T-helper 1 cell (primary cell): ENCODE measurements at places on chromosomes 13 and 19.

DNA sequence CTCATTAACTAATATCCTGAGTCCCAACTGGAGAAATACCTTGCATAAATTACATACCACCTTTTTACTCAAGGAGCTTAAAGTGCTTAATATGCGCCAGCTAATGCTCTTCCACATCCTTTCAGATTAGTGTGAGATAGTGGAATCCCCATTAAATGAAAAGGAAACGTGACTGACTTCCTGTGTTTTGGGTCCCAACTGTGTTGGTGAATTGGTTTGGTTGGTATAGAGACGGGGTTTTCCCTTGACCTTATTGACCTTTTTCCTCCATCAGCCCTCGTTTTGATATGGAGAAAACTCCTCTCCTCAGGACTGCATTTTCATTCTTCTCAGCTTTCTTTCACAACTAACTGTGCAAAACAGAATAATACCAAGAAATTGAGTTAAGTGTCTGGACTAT is 163.5 kb downstream of the PAN3 start:
- no peak for DNase-seq

DNA sequence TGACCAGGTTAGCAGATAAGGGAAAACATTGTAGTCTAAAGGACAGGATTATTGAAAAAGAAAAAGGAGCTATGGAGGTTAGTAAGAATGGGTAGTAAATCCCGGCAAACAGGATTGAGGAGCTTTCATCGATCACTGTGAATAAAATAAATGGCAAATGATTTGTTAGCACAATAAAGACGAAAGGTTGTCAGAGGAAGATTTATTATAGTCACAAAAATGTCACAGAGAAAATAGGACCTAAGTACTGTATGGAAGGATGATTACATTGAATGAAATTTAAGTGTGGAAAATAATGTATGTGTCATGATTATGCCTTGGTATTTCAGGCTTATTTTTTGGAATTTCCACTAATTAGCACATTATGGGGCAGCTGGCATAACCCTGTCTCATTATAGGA is 519.2 kb upstream of the SLITRK6 start:
- DNase-seq, result no peak

GRCh38 chr19:2266183-2266993 is 10.2 kb upstream of the JSRP1 start:
- no peak for DNase-seq

- peak; percentile 19 for DNase-seq
Measured at GRCh38 chr13:20492641-20493040, 33.0 kb downstream of the CRYL1 start.

- DNase-seq, result no peak
Measured at GRCh38 chr13:75442736-75443234, 39.2 kb downstream of the TBC1D4 start.

DNA sequence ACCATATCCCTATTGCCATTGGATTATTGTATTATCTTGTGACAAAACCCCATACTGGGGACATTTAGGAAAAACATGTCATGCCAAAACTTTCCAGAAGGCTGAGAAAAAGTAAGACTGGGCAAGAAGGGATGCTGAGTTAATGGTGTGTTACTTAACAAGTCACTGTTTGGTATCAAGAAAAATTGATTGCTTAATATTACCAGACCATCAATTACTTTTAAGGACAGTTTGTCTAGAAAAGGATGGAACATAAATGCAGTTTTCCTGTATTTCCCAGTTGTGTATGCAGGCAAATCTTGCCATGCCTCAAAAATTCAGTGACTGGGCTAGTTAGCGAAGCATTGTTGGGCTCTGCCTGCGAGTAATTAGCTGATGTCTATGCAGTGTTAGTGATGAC is 705.6 kb upstream of the MIR17HG start:
- DNase-seq, result no peak

DNA sequence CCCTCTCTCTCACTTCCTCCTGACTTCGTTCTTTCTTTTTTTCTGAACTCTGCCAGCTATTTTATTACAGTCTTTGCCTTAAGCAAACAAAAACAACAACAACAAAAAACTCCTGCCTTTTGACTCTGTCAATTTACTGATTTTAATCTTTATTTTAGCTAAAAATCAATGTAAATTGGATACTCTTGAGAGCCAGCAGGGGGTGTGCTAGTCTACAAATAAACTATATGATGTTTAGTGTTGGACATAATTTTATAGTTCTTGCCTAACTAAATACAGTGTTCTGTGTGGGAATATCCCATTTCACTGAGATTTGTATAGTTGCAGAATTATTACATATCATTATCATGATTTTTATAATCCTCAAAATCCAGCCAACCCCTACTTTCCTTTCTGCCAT is 1199.9 kb upstream of the SPRY2 start:
- no peak for DNase-seq

DNA sequence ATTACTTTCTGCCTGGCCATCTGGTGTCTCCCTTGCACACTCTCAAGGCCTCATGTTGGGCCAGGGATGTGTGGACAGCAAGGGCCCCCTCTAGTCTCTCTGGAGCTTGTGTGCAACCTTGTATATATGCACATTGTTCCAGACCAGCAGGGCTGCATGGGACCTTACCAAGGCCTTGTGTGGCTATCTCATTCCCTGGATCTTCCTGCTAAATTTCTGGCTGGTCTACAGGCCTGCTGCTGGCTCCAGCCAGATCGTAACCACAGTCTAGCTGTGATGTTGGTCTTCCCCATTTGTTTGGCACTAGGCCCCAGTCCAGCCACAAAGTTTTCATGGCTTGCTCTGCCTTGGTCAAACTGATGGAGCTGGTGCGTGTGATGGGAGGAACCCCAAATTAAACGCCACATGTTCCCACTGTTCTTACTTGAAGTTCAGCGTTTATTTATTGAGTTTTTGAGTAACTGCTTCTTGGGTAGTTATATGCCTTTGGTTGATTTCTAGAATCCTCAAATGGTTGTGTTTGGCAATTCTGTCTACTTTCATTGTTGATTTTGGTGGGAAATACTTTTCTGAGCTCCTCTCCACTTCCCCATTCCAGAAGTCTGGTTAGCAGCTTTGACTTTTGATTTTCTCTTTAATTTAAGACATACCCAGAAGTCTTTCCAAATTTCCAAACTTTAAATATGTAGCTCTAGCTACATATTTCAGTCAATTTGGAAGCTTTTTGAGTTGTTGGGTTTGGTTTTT is 56.4 kb downstream of the SIPA1L3 start:
- no peak for DNase-seq

- DNase-seq, result no peak
Measured at GRCh38 chr13:38381890-38382289, 32.2 kb downstream of the UFM1 start.

DNA sequence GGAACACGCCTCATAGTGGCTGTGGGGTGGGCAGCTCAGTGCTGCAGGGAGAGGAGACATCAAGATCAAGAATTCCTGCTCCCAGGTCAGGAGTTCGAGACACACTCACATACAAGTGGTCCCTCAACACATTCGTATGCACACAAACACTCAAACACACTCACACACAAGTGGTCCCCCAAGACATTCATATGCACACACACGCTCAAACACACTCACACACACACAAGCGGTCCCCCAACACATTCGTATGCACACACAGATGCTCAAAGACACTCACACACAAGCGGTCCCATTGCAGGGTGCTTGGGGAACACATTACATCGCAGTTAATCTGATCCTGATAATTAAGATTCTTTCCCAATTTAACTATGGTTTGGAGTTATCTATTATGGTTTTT is 28.2 kb downstream of the FCGBP start:
- DNase-seq, result no peak

- DNase-seq, result no peak
Measured at GRCh38 chr19:38386971-38387549, 774 bp downstream of the GGN start.
